H9 (cell line): ENCODE measurements at places on chromosomes 3 and 15.
A peak's percentile ranks its signal among the peaks of the same experiment; 100 is the strongest.

- peak; percentile 44 for DNase-seq
Measured at GRCh38 chr15:81106560-81106959, 27.5 kb upstream of the CFAP161 start.

DNA sequence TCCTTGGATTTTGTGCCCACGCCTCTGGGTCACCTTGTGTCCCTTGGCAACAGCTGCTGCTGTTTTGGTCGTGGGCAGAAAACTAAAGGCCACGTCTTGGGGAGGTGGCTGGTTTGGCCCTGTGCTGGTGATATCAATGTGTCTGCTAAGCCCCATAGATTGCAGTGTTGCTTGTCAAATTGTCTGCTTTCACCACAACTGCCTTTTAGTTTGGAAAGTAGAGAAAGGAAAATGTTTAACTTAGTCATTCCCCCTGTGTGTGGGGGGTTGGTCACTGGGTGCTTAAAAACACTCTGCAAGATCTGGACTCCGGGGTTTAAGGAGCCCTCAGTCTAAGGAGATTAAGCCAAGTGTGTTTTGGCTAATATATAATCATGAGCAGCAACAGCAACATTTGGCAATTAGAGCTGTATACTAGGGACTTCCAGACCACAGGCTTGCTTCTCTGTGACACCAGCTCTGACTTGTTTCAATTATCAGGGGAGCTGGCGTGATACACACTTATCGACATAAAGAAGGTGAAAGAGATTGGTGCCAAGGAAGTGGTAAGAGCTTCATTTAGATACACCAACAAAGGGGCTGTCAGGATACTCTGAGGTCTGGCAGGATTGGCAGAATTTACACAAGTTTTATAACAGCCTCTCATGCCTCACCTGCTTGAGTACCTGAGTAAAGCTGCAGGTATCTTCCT, 3.5 kb downstream of the SMAD3 start:
- no peak for DNase-seq

DNA sequence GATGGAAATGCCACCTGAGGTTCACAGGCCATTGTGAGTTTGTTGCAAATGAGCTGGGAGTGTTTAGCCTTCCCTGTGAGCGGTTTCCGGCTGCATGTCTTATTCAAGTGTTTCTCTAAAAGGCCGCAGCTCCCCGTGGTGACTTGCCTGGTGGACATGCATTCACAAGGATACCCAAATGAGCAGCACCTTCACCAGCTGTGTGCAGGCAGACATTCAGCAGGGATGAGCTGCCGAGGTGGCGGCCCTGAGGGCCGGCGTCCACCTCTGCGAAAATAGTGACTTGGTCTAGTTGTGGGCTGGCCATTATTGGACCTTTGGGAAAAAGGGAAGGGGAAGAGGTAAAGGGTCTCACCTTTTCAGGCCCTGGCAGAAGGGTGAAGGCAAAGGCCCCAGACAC, 23.4 kb downstream of the SPSB4 start:
- DNase-seq = peak; percentile 86

DNA sequence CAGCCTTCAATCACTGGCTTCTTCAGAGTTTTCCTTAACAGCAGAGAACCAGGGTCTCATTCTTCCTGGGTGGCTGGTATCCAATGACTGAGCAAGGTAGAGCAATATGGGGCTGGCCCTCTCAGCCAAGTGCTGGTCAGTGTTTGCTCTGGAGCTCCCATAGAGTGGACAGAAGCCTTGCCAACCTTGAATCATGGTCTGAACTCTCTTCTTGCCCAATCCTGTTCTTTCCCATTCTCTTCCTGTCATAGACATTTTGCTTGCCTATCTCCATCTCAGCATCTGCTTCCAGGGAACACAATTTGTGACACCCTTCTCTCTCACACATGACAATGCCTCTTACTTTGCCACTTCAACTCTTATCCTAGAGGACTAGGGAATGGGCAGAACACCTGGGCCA, 245.6 kb upstream of the PEX5L start:
- DNase-seq = no peak

GRCh38 chr15:45401665-45402161, 23.4 kb upstream of the GATM start:
- DNase-seq = no peak

DNA sequence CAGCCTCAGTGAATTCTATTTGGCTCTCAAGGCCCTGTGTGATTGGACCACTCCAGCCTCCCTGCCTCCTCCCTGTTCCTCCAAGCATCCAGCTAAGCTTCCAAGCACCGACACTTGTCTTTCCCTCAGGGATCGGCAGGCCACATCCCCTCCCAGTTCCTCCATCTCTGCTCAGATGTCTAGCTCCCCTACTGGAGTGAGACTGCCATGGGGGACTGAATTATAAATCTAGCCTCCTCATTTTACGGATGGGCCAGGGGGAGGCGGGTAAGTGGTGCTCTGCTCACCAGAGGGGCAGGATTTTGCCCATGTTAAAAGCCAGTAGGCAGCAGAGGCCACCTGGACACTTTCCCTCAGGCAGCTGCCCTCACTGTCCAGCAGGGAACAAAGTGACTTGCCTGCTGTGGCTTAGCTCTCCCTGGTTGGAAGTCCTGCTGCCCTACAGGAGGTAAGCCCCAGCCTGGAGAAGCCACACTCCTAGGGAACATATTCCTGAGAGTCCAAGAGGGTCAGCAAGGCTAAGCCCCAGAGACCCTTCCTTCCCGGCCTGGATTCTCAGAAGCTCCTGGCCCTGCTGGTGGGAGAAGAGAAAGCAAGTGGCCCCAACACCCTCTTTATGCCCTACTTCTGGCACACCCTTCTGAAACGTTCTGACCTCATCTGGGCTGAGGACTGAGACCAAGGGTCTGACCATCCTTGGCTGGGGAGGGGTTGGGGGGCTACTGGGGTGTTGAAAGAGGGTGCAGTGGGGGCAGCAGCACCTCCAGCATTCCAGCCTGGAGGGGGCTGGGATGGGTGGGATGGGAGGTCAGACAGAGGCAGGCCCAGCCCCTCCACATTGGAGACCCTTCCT, 9.1 kb upstream of the HHATL start:
- DNase-seq = peak; percentile 28

- DNase-seq = peak; percentile 62
Measured at GRCh38 chr15:64596701-64597476, 136.5 kb downstream of the ZNF609 start.

GRCh38 chr15:48447058-48447457, 115.8 kb downstream of the DUT start:
- DNase-seq = no peak

GRCh38 chr15:93485438-93486327, 396.7 kb upstream of the RGMA start:
- no peak for DNase-seq

GRCh38 chr3:151265166-151265565, 13.2 kb downstream of the P2RY14 start:
- no peak for DNase-seq

DNA sequence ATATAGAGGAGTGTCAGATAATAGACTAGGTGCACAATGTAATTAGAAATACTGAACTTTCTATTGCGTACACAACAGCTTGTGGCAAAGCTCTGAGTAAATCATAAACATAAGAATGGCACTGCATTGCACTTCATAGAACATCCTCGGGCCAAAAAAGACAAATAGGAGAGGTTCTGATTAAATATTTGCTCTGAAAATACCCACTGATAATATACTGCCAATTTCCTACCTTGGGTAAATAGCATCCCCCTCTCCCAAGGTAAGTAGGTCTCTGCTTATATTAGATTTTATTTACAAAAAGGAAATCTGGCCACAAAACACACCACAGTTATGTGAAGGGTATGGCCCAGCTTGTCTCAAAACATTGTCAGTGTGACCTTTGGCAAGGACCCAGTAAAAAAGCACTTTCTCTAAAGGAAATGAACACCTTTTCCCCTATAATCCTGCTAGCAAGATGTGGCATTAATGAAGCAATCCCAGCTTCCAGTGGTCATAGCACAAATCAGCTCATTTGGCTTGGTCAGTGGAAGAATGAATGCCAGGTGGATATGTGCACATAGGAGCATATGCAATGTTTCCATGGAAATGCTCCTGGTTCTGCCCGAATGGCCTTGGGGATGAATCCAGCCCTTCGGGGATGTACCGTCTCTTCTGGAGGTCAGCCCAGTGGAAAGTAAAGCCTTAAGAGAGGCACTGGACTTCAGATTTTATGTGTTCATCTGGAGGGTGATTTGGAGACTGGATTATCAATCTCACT, 315.9 kb downstream of the LSAMP start:
- no peak for DNase-seq

DNA sequence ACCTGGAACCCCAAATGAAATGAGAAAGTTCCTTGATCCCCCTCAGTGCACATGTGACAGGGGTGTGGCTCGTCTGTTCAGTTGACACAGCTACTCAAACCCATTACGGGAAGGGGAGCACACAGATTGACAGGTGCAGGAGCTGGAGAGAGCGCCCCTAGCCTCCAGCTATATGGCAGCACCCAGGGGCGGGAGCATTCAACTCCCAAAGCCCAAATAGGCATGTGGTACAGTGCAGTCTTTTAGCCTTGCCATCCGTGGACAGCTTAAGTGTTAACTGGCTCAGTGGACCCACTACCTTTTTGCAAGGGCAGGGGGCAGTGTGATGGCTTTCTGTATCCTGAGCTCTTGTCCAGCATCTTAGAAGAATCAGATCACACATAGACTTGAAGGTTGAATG, 1374.2 kb upstream of the ALCAM start:
- DNase-seq = peak; percentile 32

GRCh38 chr3:9809615-9810432, at the start of gene TTLL3:
Gene TTLL3 (plus strand): TSS chr3:9810262. CDS start chr3:9810662, 400 bp downstream.
- peak; percentile 80 for DNase-seq

GRCh38 chr3:14440168-14440518, 37.7 kb downstream of the SLC6A6 start:
- no peak for DNase-seq

DNA sequence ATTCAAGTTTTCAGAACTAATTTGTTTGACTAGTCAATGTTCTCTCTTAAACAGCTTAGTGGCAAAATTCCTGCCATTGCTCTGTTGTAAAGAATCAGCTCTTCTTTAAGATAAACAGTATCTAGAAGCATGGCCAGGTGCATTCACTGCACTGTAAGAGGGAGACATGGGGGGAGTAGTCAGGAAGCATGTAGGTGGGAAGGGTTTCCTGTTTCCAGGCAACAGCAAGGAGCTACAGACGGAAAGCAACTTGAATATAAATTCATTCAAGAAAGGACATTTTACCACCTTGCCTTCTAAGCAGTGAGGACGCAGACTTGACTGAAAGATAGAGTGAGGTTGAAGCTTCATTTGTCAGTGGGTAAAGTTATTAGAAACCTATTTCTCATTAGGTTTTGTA, 55.3 kb downstream of the BBX start:
- DNase-seq = no peak

DNA sequence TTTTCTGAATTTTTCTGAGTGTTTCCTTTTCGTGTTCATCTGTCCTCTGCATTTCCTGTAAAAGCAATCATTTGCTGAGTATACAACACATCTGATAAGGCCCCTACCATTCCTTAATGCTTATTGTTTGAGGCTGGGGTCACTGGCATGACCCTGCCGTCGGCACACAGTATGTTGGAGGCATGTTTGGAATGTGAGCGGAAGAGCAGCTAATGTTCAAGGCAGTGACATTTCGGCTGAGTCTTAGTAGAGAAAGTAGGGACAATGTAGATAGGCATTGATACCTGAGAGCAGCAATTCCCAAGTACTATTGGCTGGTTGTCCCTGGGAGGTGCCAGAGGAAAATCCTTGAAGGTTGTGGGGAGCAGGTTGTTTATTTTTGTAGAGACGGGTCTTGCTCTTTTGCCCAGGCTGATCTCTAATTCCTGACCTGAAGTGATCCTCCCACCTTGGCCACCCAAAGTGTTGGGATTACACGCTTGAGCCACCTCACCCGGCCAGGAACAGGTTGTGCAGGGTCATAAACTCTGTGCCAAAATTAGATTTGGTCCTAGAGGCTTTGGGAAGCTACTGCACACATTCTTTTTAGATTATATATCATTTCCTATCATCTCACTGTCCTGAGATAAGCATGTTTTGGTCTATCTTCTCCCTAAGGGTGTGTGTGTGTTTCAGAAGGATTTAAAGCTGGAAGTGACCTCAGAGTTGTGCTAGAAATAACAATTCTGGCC, 13.5 kb downstream of the PTPN23 start:
- no peak for DNase-seq

DNA sequence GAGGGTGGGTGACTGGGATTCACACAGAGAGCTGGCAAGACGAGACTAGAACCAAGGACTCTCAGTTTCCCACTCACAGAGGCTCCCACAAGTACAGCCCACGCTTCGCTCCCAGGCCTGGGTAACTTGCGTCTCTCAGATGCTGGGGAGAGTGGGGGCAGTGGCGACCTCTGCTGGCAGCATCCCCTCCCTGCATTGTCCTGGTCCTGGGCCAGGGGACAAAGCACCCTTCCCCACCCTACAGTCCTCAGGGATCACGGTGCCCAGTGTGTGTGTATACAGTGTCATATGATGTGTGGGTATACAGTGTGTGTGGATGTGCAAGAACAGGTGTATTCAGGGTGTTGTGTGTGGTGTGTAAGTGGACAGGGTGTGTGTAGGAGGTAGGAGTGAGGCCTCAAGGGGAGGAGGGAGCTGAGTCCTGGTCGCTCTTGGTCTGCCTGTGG, 12.8 kb downstream of the VILL start:
- peak; percentile 83 for DNase-seq

DNA sequence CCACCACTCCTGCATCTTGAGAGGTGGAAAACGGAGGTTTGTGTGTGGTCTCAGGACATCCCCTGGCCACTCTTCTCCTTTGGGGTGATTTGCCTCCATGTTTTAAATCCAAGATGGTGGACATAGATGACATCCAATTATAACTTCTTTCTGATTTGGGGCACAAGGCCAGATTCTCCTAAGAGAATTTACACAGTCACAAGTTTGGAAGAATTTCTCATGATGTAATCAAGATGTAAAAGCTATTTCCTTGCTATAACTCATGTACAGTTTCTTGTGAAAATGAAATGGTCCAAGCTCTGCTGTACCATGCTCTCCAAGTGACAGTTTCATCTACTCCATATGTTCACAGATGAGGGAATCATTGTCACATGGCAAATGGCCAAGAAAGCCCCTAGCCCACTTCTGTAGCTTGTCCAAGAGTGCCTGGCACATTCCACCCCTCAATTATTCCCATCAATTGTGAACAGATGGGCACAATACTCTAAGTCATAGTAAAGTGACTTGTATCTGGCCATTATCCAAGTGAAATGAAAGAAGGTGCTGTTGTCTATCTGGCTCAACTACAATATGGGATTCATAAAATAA, 134.6 kb upstream of the ROPN1 start:
- no peak for DNase-seq

DNA sequence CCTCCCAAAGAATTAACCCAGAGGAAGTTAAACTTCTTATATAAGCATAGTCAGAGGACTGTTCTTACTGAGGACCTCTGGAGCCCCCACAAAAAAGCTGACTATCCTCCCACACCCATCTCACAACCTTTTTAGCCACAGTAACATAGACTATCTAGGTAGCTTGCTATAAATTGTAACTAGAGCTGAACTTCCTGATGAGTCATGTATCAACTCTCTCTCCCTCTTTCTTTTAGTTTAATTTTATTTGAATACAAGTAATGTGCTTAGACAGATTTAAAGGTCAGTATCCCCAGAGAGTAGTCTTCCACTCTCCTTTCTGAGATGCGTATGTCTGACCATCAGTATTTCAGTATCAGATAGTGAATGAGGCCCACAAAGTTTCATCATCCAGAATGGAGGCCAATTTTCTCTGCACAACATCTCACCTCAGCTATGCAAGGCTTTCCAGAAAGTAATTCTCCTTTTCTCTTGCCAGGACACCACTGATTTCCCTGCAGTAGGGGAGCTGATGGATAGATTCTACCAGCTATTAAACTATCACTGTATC, 104.0 kb upstream of the MYRIP start:
- DNase-seq = no peak
